T-helper 22 cell (primary cell): ENCODE measurements at places on chromosomes 7 and 10.

DNA sequence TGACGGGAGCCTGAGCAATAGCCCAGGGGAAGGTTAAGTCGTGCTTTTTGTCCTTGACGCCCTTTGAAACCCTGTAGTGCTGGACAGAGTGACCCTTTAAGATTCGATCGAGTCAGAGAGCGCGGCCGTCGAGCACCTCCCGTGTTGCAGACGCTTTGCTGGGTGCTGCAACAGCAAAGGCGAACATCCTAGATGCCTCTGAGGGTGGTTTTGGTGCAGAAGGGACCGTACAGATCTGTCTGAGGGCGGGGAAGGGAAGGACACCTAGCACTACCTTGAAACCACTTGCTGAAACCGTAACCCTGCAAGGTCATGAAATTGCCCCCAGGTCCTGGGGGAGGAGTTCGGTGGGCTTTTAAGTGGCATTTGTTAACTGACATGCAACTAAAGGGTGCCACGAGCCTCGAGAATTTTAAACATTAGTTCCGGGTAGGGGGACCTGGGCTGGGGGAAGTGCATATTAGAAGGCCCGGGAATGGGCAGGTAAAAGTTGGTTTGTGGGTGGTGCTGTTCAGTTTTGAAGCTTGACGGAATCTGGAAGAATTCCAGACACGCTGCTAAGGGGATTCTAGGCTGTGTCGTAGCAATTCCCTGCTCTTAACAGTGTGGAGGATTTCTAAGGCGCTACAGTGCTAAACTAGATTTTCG, 786 bp downstream of the ATP5F1C start:
- no peak for DNase-seq

- DNase-seq = no peak
Observed at GRCh38 chr10:93235686-93236085, 162.0 kb downstream of the CYP26A1 start.

DNA sequence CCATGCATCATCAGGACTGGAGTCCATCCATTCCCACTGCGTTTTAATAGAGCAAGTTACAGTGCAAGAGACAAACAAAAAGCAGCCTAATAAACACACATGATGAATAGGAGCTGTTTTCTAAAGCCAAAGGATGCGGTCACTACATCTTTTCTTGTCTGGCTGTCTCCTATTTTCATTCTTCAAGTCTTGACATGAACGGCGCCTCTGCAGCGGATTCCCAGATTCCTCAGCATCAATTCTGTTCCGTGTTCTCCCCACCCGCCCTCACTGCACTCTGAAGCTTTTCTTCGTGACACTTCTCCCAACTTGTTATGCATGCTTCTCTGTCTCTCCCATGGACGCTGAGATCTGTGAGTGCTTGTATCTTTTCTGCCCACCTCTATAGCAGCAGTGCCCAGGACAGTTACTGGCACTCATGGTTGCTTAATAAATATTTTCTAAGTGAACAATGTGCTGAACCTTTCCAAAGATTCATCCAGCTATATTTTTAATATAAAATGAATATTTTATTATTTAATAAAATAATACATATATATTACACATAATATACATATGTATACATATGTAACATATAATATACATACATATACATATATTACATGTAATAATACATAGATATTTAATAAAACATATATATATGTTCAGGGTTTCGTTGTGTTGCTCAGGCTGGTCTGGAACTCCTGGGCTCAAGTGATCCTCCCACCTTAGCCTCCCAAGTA, 242.9 kb downstream of the ABCA13 start:
- DNase-seq = no peak

GRCh38 chr10:82737549-82737948, 862.6 kb downstream of the NRG3 start:
- DNase-seq = no peak

GRCh38 chr7:11315666-11316258, 342.1 kb downstream of the PHF14 start:
- DNase-seq = no peak

GRCh38 chr10:77210645-77211044, 427.0 kb downstream of the KCNMA1 start:
- no peak for DNase-seq

GRCh38 chr7:103875718-103876117, 113.7 kb downstream of the RELN start:
- DNase-seq = no peak

DNA sequence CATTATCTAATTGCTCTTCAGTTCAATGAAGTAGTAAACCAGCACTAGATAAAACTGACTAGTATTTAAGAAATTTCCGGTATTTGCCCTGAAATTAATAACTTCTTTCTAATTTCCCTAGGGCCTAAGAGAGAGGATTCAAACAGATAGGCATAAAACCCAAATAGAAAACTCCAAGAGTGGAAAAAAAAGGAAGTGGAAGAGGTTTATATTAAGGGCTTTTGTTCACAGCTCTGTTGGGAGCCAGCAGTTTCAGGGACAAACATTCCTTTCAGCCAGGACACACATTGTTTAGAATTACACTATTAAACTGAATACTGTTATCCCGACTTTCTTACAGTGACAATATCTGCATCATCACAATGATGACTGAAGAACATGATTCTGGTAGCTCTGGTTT, 3.6 kb downstream of the ODAD2 start:
- DNase-seq = no peak

- DNase-seq = no peak
Observed at GRCh38 chr7:30062587-30062986, 34.4 kb downstream of the PLEKHA8 start.

DNA sequence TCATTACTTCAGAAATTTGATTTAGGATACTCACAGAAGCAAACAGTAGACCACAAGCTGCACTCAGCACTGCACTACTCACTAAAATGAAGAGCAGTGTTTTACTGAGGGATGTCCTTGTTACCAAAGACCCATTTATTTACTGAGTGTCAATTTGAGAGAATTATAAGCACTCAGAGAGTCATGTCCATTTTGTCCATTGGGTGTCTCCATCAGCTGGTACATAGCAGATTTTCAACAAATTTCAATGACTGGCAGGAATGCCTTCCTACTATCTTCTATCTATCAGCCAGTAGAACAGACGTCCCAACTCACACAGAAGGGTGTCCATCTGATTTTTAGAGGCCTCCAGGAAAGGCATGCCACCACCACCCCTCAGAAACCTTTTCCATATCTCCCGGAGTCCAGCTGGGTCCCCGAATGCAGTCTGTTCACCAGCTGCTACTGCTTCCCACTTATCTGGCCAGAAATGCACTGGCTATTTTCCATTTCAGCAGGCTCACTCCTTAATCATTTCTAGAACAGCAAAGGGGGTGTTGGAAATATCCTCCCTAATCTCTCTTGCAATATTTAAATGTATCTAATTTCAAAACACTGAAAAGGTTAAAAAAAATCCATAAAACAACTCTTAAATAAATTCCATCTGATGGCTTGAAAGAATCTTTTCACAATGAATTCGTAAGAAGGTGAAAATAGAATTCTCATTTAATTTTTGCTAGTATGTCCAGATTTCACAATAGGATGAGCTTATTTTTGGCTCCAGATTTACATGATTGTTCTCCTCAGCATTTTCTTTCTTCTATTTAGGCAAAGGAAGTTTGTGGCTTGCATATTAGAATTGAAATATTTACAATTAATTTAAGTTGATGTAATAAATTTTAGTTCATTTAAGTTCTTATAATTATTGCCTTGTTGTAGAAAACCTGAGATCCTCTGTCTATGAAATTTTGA, 1164.0 kb upstream of the CELF2 start:
- no peak for DNase-seq

GRCh38 chr7:94145602-94146001, 141.4 kb upstream of the BET1 start:
- DNase-seq = no peak

- DNase-seq = no peak
Observed at GRCh38 chr10:35898716-35899440, 256.8 kb upstream of the FZD8 start.

DNA sequence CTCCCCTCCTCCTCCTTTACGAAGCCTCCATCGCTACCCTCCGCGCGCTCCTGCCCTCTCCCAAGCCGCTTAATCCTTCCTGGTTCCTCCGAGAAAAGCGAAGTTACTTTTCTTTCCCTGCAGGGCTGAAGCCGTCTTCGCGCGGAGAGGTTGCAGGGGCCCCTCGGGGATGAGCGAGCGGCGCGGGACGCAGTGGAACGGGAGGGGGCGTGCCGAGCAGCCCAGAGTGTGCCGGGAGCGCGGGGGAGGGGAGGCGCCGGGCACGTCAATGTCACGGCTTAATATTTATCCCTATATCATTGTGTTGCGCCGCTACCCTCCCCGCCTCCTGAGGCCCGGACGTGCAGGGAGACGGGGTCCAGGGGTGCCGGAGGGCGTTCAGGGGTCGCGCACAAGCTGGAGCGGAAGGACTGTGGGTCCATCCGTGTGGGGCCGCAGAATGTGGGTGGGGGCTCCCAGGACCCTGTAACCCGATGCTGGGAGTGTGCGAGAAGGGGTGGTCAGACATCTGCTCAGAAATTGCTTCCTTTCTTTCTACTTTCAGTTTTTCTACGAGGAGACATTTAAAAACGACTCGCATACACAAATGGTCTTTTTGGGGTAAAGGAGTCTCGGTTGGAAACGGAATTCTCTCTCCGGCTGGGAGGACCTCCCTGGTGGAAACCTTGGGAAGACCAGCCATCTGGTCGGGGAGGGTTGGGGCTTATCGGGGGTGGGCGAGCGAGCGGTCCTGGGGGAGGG, 2.4 kb downstream of the CDK6 start:
- DNase-seq = peak; percentile 61

DNA sequence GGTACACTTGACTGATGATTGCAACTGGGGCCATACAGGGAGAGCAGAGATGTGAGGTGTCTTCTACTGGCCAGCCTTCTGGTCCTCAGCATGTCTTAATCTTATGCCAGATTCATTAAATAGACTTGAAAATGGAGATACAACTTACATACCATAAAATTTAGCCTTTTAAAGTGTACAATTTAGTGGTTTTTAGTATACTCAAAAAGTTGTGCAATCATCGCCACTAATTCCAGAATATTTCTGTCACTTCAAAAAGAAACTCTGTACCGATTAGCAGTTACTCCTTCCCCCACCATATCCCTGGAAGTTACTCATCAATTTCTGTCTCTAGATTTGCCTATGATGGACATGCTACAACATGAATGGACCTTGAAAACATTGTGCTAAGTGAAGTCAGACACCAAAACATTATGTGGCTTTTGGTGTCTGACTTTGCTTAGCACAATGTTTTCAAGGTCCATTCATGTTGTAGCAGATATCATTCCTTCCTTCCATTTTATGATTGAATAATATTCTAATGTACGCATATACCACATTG, 53.0 kb downstream of the SH2D4B start:
- DNase-seq = no peak

DNA sequence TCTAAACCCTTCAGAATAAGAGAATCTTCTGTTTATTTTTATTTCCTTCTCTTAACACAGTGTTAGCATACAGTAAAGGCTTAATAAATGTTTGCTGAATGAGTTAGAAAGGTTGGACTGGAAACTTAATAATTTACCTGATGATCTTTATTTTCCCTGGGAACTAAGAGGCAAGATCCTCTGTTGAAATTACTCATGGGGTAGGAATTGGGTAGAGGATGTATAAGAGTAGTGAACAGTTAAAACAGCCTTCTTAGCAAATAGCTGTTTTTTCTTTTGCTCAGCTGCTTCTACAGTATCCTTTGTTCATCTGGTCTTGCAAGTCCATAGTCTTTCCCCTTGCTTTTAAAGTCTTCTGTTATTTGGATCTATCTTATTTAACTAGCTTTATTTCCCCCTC, 80.0 kb downstream of the AKAP9 start:
- DNase-seq = no peak

GRCh38 chr10:121305066-121305465, 293.2 kb downstream of the FGFR2 start:
- DNase-seq = no peak

DNA sequence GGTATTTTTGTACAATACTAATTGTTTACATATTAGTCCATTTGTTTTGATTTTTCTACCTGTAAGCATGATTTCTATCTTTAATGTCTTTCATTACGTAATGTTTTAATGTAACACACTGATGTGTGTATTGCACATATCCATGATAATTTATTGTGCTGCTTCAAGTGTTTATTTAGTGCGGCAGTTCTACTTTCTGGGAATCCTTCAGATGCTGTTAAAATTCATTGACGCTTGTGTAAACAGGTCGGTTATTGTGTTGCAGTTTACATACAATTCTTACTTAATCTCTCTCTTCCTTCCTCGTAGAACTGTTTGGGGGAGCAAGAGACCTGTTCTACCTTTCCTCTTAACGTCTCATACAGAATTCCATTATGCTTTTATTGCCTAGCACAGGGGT, 6.9 kb downstream of the TMEM60 start:
- no peak for DNase-seq

DNA sequence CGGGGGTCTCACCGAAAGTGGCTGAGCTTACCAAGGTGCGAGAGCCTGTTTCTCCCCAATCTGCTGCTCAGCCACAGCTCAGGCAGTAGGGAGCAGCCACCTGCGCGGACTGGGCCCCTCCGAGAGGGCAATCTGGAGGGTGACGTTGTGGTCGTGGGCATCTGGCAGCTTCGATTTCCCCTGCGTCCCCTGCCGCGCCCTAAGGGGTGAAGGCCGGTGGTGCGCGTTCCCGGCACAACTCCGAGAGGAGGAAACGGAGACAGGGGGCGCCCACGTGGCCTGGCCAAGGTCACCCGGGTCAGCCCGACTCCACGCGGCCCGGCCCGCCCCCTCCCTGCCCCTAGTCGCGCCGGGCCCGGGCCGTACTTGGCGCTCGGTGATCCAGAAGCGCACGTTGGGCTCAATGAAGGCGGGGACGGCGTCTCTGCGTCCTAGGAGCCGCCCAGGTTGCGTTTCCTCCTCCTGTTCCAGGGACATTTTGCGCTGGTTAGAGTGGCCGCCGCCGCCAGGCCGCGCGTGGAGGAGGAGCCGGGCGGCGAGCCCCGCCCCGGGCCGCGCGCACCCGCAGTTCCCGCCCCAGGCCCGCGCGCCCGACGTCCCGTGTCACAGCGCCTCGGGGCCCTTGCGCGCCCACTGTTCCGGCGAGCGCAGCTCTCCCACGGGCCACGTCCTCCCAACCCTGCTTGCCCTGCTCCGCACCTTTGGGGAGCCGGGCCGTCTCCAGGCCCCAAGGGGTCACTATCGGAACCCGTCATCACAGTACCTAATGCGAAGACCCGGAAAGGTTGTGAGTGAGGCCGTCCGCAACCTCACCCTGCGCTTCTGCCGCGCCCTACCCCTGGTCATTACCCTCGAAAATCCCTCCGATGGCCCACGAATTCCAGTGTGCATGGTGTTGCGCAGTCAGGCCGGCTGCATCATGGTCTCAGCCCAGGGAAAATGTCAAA, at the start of gene SFXN4:
Gene SFXN4, minus strand, starts transcription at position 544 of the 947 bp plus-strand sequence. Its CDS starts 67 bp downstream, at position 477.
- DNase-seq = peak; percentile 65

DNA sequence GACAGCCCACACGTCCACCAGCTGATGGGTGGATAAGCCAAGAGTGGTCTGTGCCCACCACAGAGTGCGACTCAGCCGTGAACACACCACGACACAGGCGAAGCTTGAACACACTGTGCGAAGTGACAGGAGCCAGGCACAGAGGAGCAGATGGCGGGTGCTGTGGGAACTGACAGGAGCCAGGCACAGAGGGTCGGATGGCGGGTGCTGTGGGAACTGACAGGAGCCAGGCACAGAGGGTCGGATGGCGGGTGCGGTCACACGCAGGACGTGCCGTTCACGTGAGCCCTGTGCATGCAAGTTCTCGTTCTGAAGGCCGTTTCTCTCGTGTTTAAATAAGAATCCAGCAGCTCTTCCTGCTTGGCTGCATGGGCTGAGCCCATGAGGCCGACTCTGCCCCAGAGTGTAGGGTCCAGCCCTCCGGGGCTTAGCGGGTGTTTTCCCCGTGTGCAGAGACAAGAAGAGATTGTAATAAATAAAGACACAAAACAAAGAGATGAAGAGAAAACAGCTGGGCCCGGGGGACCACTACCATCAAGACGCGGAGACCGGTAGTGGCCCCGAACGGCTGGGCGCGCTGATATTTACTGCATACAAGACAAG, 5.9 kb upstream of the ADAP1 start:
- no peak for DNase-seq

- DNase-seq = no peak
Observed at GRCh38 chr7:155724327-155725005, 80.0 kb downstream of the RBM33 start.
